A549 treated with CORT108297 at 1 μM for 4 hours (cell line): ENCODE measurements at places on chromosomes 12 and 14. TPM values are rescaled to one million over a fixed set of nuclear protein-coding genes. Genes with fewer than 3 reads are reported as not detected.

The CAPRIN2 gene
- total RNA-seq, result 17.9 to 29.7 TPM (median 27.3 TPM) in 5 replicates

The KRT74 gene
- not detected in 5 replicates for total RNA-seq

The FAM186B gene
- total RNA-seq, result 0.08 to 0.16 TPM (median 0.12 TPM) in 5 replicates

The LBHD2 gene
- total RNA-seq, result 0.12 to 0.39 TPM (median 0.27 TPM) in 3 of 5 replicates, not detected in the others

The INSM2 gene
- total RNA-seq, result 0.02 to 0.08 TPM (median 0.07 TPM) in 3 of 5 replicates, not detected in the others

The OR4E2 gene
- not detected in 5 replicates for total RNA-seq

The CACNA2D4 gene
- not detected in 5 replicates for total RNA-seq

The CABP1 gene
- total RNA-seq, result 0.08 to 0.28 TPM (median 0.25 TPM) in 5 replicates

The KRT3 gene
- 0.05 to 0.09 TPM (median 0.06 TPM) in 4 of 5 replicates, not detected in the other for total RNA-seq

The IFI27 gene
- total RNA-seq, result 0.89 to 1.9 TPM (median 1.6 TPM) in 5 replicates

The LRP1-AS gene
- total RNA-seq, result not detected in 5 replicates

The SPATS2 gene
- 26.6 to 33.4 TPM (median 31.5 TPM) in 5 replicates for total RNA-seq

The C12orf60 gene
- 1.7 to 2.2 TPM (median 1.9 TPM) in 5 replicates for total RNA-seq

The TOMM20L gene
- not detected in 5 replicates for total RNA-seq

The ZNF26 gene
- 7.4 to 11.1 TPM (median 7.6 TPM) in 5 replicates for total RNA-seq

The POP5 gene
- total RNA-seq, result 50.7 to 58.4 TPM (median 51.9 TPM) in 5 replicates

The RD3L gene
- not detected in 5 replicates for total RNA-seq

The DDX23 gene
- total RNA-seq, result 77.0 to 87.8 TPM (median 85.9 TPM) in 5 replicates

The MYO1H gene
- total RNA-seq, result not detected in 5 replicates

The MANSC4 gene
- total RNA-seq, result not detected in 5 replicates

The ZBTB42 gene
- total RNA-seq, result 2.3 to 4.0 TPM (median 3.5 TPM) in 5 replicates

The PFDN5 gene
- total RNA-seq, result 472 to 519 TPM (median 490 TPM) in 5 replicates

The PLA2G1B gene
- total RNA-seq, result 0.24 TPM in 1 of 5 replicates, not detected in the others

The PRR4 gene
- 1.6 to 2.9 TPM (median 2.6 TPM) in 5 replicates for total RNA-seq

The LMNTD1 gene
- total RNA-seq, result not detected in 5 replicates

The KRT71 gene
- 0.05 TPM in 1 of 5 replicates, not detected in the others for total RNA-seq

The OVCH1 gene
- not detected in 5 replicates for total RNA-seq

The JAG2 gene
- 18.3 to 31.3 TPM (median 28.9 TPM) in 5 replicates for total RNA-seq

The TMPRSS12 gene
- total RNA-seq, result not detected in 5 replicates
